ENCODE measurements at places on chromosomes 6 and 20. TPM values are rescaled to one million over a fixed set of nuclear protein-coding genes. Genes with fewer than 3 reads are reported as not detected.

- H3K4me3 ChIP-seq = no peak overlapping the region
- no peak for DNase-seq
- H3K36me3 ChIP-seq = no peaks in the 10 kb centered on the region
- H3K27me3 ChIP-seq = no peaks in the 10 kb centered on the region
- H3K4me1 ChIP-seq = peaks cover 18% of the 10 kb centered on the region
- H3K27ac ChIP-seq = no peak overlapping the region
Observed at GRCh38 chr6:74578339-74578738, 627.5 kb downstream of the COL12A1 start.

DNA sequence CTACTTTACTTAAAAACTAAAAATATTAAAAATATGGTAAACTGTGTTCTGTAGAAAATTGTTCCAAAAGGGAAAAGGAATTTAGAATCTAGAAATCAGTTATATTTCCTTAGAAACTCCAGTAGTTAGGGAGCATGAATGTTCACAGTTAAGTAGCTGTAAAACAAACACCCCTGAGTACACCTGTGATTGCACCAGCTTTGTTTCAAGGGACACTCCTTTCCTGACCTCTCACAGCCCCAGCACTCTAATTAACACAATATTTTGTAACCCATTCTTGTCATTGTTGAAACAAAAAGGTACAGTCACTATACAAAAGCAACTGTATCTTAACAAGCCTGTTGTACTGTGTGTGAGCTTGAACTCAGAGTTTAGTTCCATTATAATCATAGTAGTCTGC, 72.3 kb downstream of the NCOA7 start:
- H3K27ac ChIP-seq = no peak overlapping the region
- DNase-seq = no peak
- H3K36me3 ChIP-seq = no peaks in the 10 kb centered on the region
- no peak overlapping the region for H3K4me3 ChIP-seq

GRCh38 chr6:131997429-131998153, 46.4 kb upstream of the CCN2 start:
- no peak overlapping the region for H3K27ac ChIP-seq
- no peaks in the 10 kb centered on the region for H3K36me3 ChIP-seq
- H3K4me1 ChIP-seq = peaks cover 13% of the 10 kb centered on the region
- no peak for DNase-seq
- H3K27me3 ChIP-seq = no peaks in the 10 kb centered on the region

Gene GJE1
- total RNA-seq = not detected

Gene WFDC2
- 295 TPM for total RNA-seq

Gene BHLHE23
- total RNA-seq = not detected

Gene OR12D3
- total RNA-seq = not detected

Gene OXT
- not detected for total RNA-seq

Gene SLC22A2
- not detected for total RNA-seq

Gene SUMO4
- 1.4 TPM for total RNA-seq
